Breast epithelium (tissue), 4 donors: ENCODE measurements at places on chromosomes 7 and 10. TPM values are rescaled to one million over a fixed set of nuclear protein-coding genes. Genes with fewer than 3 reads are reported as not detected.

DNA sequence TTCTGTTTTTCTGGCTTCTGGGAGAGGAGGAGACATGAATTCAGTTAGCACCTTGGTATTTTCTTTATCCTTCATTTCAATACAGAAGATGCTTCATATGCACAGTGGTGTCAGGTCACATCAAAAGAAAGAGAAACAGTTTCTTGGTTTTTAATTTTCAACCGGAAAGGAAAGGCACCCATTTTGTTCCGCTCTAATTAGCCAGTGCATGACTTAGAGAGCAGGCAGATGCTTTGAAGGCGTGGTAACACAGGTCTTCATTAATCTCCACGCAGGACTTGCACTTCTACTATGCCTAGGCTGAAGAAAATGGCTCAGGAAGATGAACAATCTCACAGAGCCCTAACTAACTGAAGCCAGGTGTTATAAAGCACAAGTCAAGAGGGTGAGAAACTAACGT lies 70.4 kb upstream of the ATRNL1 start:
- H3K4me1 ChIP-seq: no peaks in the 10 kb centered on the region
- no peaks in the 10 kb centered on the region for H3K36me3 ChIP-seq
- H3K27me3 ChIP-seq: no peaks in the 10 kb centered on the region
- H3K27ac ChIP-seq: no peak overlapping the region
- no peak for DNase-seq

Gene MMD2
- not detected for total RNA-seq

DNA sequence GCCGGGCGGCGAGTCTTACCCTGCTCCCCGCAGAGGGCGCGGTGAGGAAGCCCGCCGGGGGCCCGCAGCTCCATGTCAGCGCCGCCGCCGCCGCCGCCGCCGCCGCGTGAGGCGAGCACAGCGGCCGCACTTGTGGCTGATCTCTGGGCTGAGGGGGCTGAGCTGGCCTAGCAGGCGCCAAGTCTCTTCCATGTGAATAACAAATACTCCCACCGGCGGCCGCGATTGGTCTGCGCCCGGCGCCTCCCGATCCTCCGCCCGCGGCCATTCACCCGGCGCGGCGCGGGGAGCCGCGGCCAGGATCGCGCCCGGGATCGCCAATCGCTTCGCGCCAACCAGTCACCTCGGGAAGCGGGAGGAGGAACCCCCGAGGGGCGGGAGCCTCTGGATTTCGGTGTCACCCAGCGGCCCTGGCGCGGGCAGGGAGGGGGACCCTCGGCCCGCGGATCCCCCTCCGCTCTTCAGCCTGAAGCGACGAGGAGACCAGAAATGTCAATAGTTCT lies at the start of gene GRM8:
Gene GRM8, minus strand, starts transcription at position 164 of the 503 bp plus-strand sequence.
- H3K4me1 ChIP-seq: peaks cover 15% of the 10 kb centered on the region
- H3K4me3 ChIP-seq: peak within 1 kb of the TSS; percentile 72
- H3K36me3 ChIP-seq: no peaks in the 10 kb centered on the region
- no peak within 1 kb of the TSS for H3K27ac ChIP-seq
- peaks cover 57% of the 10 kb centered on the region for H3K27me3 ChIP-seq

- no peaks in the 10 kb centered on the region for H3K4me1 ChIP-seq
- no peaks in the 10 kb centered on the region for H3K27me3 ChIP-seq
- no peak overlapping the region for H3K4me3 ChIP-seq
- no peak overlapping the region for H3K27ac ChIP-seq
- no peaks in the 10 kb centered on the region for H3K36me3 ChIP-seq
These were observed 167.2 kb downstream of the NPSR1 start for GRCh38 chr7:34825221-34825620.

Gene PGAM2
- 0.66 TPM for total RNA-seq

Gene SLC39A12
- total RNA-seq: 0.88 TPM

Gene ENKUR
- not detected for total RNA-seq

DNA sequence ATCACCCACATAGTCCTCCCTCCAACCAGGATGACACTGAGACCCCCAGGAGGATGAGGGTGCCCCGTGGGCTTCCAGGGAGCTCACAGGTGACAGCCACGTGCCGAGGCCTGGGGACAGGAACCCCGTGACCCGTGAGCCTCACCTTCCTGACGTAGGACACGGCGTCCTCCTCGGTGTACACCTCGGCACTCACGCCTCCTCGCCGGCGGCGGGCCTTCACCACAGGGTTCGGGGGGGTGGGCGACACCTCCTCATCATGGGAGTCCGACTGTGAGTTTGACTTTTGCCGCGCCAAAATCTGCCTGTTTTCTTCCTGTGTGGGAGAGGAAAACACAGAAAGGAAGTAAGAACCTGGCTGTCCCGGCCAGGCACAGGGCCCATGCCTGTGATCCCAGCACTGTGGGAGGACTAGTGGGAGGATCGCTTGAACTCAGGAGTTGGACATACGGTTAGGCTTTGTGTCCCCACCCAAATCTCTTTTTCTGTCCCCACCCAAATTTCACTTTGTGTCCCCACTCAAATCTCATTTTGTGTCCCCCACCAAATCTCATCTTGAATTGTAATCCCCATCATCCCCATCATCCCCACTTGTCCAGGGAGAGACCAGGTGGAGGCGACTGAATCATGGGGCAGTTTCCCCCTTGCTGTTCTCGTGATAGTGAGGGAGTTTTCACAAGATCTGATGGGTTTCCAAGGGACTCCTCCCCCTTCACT lies 45.9 kb upstream of the DNAAF5 start:
- no peaks in the 10 kb centered on the region for H3K36me3 ChIP-seq
- H3K27ac ChIP-seq: no peak overlapping the region
- H3K4me1 ChIP-seq: no peaks in the 10 kb centered on the region
- no peak for DNase-seq
- no peak overlapping the region for H3K4me3 ChIP-seq
- H3K27me3 ChIP-seq: no peaks in the 10 kb centered on the region

Gene C10orf143
- 6.6 TPM for total RNA-seq

- H3K4me3 ChIP-seq: no peak overlapping the region
- DNase-seq: no peak
- no peaks in the 10 kb centered on the region for H3K36me3 ChIP-seq
- no peaks in the 10 kb centered on the region for H3K4me1 ChIP-seq
- no peak overlapping the region for H3K27ac ChIP-seq
These were observed 65.6 kb downstream of the IGF2BP3 start for GRCh38 chr7:23404546-23405239.

DNA sequence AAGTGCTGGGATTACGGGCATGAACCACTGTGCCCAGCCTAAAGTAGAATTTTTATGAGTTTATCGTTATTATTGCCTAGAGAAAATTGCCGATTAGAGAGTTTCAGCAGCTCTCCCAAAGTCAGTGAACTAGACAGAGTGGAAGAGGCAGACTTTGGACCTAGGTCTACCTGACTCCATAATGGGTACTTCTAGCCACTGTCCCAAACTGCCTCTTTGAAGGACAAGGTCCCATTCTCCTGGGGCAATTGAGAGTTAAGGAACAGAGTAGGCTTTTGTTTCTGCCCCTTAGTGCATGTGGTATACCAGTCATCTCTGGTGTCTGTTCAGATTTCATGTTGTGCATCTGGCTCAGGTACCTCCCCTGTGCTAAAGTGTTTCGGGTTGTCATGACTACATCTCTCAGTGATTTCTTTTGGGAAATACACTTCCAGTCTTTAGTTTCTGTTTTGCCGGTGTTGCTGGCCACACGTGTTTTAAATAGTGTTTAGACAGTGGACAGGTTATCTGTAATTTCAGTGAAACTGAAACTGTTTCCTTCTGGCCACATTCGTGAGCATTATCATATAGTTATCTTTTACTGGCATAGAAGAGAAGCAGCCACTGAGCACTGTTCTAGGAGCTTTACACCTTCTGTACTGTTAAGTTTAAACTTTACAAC lies 4.7 kb downstream of the TMEM236 start:
- DNase-seq: no peak
- H3K27ac ChIP-seq: no peak overlapping the region
- H3K27me3 ChIP-seq: no peaks in the 10 kb centered on the region
- no peaks in the 10 kb centered on the region for H3K36me3 ChIP-seq
- no peak overlapping the region for H3K4me3 ChIP-seq
- H3K4me1 ChIP-seq: no peaks in the 10 kb centered on the region

Gene CUBN
- total RNA-seq: 5.7 TPM

Gene LAMB4
- 0.48 TPM for total RNA-seq

DNA sequence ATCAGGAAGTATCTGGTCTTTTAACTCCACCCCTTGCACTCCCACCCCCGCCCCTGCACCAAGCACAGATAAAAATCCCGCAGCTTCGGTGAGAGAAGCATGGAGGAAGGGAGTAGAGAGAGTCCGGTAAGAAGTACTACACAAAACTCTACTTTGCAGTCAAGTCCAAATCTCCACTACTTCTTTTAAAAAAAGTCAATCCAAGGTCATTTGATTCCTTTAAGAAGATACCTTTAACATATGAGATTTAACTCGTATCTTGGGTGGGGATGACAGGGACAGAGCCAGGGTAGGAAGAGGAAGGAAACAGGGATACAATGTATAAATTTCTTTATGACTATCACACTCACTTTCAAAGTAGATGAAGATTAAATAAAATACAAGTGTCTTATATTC lies 132.1 kb downstream of the NRBF2 start:
- DNase-seq: no peak
- no peaks in the 10 kb centered on the region for H3K4me1 ChIP-seq
- no peaks in the 10 kb centered on the region for H3K36me3 ChIP-seq
- peak overlapping the region; percentile 74 for H3K27ac ChIP-seq
- peak overlapping the region; percentile 50 for H3K4me3 ChIP-seq
- H3K27me3 ChIP-seq: no peaks in the 10 kb centered on the region

DNA sequence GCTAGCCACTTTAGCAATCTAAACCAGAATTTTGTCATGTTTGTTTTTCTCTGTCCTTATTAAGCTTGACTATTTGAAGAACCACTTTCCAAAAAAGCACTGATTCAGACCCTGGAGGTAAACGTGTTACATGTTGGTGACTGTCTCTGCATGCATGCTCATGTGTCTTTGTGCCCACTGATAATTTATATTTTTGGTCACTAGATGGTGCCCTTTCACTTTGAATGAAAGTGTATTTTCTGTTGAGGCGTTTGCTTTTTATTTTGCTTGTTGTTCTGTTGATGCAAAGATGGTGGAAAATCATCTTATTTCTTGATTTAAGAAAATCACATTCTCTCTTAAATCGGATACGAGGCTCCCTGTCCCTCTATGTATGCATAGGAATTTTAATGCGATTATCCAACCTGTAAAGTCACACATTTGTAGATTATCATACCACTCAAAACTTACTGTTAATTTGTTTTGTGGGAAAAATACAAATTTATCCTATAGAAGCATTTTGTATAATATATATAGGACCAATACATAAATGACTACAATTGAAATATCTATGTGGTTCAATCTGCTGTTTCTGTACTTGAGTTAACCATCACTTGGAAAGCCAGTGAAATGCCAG lies 269.3 kb downstream of the BICC1 start:
- H3K36me3 ChIP-seq: no peaks in the 10 kb centered on the region
- no peaks in the 10 kb centered on the region for H3K27me3 ChIP-seq
- no peaks in the 10 kb centered on the region for H3K4me1 ChIP-seq
- no peak for DNase-seq
- H3K27ac ChIP-seq: peak overlapping the region; percentile 48

GRCh38 chr10:123774132-123774742 lies 108.1 kb downstream of the GPR26 start:
- H3K4me3 ChIP-seq: no peak overlapping the region
- no peak for DNase-seq
- H3K27me3 ChIP-seq: no peaks in the 10 kb centered on the region
- H3K36me3 ChIP-seq: no peaks in the 10 kb centered on the region
- no peak overlapping the region for H3K27ac ChIP-seq

Gene NPTX2
- 3.2 TPM for total RNA-seq

GRCh38 chr7:131897790-131898165 lies 341.4 kb upstream of the PODXL start:
- no peaks in the 10 kb centered on the region for H3K36me3 ChIP-seq
- no peaks in the 10 kb centered on the region for H3K4me1 ChIP-seq
- H3K4me3 ChIP-seq: no peak overlapping the region
- DNase-seq: no peak
- H3K27ac ChIP-seq: no peak overlapping the region
- H3K27me3 ChIP-seq: no peaks in the 10 kb centered on the region

Gene CABCOCO1
- 1.3 TPM for total RNA-seq

DNA sequence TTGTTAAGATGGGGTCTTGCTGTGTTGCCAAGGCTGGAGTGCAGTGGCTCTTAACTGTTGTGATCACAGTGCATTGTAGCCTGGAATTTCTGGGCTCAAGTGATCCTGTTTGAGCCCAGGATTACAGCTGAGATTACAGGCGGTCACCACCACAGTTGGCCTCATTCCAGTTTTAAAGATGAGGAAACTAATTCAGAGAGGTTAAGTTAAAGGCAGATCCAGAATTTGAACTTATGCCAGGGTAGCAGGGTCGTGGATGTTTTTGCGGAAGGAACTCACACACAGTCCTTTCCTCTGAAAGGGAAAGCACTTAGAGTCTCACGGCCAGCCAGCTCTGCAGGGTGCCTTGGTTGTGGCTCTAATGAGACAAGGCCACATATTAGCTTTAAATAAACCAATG lies 84.7 kb downstream of the MMRN2 start:
- DNase-seq: no peak
- H3K4me3 ChIP-seq: no peak overlapping the region
- no peak overlapping the region for H3K27ac ChIP-seq
- no peaks in the 10 kb centered on the region for H3K4me1 ChIP-seq
- H3K36me3 ChIP-seq: no peaks in the 10 kb centered on the region

DNA sequence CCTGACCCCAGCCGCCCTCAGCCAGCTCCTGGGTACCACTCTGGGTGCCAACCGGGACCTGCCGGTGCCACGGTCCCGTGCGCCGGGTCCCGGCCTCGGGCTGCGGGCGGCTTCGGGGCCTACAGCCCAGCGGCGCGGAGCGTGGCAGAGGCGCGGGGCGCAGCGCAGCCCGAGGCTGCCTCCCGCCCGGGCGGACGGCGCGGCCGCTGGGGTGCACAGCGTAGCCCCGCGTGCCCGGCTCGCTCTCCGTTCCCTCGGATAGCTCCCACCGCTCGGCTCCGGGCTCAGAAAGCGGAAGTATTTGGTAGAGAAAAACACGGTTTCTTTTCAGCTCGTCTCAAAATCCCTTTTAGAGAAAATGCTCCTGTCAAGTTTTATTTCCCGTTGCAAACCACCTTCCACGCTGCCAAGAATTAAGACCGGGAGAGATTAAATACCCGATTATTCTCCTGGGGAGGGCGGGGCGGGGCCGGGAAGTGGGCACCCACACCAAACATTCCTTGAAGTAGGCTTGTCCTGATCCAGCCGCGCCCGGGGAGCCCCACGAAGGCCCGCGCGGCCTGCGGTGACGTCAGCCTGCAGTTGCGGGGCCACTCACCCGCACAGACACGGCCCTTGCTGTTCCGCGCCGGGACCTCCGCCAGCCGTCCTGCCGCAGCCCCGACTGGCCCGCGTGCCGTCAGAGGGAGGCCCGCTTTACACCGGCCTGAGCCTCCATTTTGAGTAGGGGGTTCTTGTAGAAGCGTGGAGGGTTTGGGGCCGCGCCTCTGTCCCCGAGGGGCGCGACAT lies 7.2 kb downstream of the HOXA13 start:
- DNase-seq: no peak
- H3K36me3 ChIP-seq: no peaks in the 10 kb centered on the region
- peaks cover 100% of the 10 kb centered on the region for H3K27me3 ChIP-seq
- H3K4me3 ChIP-seq: peak overlapping the region; percentile 32
- peaks cover 3% of the 10 kb centered on the region for H3K4me1 ChIP-seq

Gene CAV2
- total RNA-seq: 63.3 TPM

GRCh38 chr10:84214046-84214572 lies 11.2 kb downstream of the LRIT2 start:
- no peak overlapping the region for H3K27ac ChIP-seq
- H3K4me3 ChIP-seq: no peak overlapping the region
- H3K4me1 ChIP-seq: no peaks in the 10 kb centered on the region
- DNase-seq: no peak
- no peaks in the 10 kb centered on the region for H3K27me3 ChIP-seq

- H3K4me3 ChIP-seq: no peak overlapping the region
- H3K36me3 ChIP-seq: no peaks in the 10 kb centered on the region
- H3K27me3 ChIP-seq: no peaks in the 10 kb centered on the region
- no peaks in the 10 kb centered on the region for H3K4me1 ChIP-seq
- no peak for DNase-seq
These were observed 1326.4 kb upstream of the SORCS1 start for GRCh38 chr10:108490944-108491343.
